ENCODE measurements at places on chromosomes 6 and 20.
A peak's percentile ranks its signal among the peaks of the same experiment; 100 is the strongest.

GRCh38 chr6:130841128-130841728 is 14.0 kb downstream of the SMLR1 start:
- no peak for DNase-seq

DNA sequence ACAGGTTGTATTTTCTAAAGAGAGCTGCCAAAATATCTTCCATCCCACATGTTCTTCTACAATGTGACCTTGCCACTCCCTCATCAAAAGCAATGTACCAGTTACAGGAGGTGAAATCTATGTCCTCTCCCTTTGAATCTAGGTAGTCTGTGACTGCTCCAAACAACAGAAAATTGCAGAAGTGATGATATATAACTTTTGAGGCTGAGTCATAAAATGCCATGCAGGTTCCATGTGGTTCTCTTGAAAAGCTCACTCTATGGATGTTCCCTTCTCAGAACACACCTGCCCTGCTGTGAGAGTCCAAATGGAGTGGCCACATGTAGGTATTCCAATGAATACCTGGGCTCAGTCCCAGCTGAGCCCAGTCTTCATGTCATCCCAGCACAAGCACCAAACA is 16.9 kb upstream of the PHIP start:
- no peak for DNase-seq

- no peak for DNase-seq
These were observed at the start of gene KCNQ2 for GRCh38 chr20:63471981-63472831. KCNQ2 (minus strand) TSS chr20:63472655; CDS start chr20:63472463, 192 bp downstream.

GRCh38 chr6:101477436-101477835 is 83.9 kb downstream of the GRIK2 start:
- DNase-seq: no peak

- peak; percentile 82 for DNase-seq
These were observed 40.8 kb downstream of the ZFAND3 start for GRCh38 chr6:37860226-37860839.

DNA sequence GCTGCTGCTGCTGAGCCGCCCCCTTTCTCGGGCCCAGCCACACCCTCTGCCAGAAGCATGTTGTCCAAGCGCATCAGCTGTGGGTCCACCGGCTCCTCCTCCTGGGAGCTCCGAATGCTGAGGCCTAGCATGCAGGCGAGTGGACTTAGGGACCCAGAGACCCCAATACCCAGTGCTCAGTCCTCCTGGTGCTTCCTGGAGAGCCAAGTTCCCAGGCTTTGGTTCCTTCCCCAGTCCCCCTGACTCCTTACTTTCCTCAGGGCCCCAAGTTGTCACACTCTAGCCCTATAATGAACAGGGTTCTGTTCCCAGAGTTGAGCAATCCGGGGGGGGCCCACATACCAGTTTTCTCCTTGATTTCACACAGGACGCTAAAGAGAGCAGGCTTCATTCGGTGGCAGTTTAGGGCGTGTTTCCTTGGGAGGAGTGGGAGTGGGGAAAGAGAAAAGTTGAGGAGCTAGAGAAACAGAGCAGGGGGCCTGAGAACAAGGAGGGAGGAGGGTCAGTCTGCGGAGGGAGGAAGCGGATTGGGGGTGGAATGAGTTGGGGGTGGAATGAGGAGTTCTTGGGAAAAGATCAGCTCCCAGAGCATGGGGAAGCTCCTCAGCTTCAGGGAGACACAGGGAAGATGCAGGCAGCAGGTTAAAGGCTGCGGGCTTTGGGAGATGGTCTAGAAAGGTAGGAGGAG is 1.5 kb downstream of the PBX2 start:
- DNase-seq: peak; percentile 72

DNA sequence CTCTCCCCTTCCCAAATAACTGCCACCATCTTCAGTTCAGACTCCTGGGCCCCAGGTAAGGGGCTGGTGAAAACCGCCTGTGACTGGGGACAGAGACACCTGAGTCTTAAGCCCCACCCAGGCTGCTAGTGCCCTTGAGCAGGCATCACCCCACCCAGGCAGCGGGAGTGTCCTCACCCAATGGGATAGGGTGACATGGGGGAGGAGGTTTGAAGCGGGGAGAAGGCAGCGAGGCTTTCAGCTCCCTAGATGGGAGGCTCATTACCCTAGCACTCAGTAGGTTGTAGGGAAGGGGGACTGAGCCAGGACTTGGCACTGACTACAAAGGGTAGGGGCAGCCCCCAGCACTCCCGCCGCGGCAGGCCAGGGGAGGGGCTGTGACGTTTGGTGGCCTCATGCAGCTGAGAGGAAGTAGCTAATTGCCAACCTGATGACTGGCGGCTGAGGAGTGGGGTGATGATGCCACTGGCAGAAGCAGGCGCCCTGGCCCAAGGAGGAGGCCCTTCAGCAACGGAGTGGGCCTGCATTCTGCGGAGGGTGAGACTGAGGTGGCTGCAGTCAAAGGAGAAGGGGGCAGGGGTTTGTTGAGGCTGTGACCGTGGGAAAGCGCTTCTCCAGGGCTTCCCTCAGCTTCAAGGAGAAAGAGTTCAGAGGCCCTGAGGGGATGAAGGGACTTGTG is 126.9 kb downstream of the MRPL14 start:
- DNase-seq: no peak

DNA sequence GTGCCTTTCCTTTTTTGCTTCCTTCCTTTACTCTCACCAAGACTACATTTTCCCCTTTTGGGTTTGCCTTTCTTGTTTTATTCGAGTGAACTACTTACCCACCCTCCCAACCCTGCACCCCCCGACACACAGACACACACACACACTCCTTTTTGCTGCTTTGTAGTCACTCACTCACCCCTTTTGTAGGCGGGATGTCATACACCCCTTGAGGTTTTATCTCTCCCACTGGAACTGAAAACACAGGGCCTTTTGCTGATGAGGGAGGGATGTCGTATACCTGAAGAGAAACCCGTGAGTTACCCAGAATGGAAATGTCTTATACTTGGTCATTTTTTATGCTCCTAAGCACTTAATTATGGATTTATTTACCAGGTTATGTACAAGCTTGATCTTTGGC is 40.3 kb downstream of the NEDD9 start:
- no peak for DNase-seq

- DNase-seq: peak; percentile 74
These were observed 771 bp downstream of the ARFRP1 start for GRCh38 chr20:63706852-63707557.

DNA sequence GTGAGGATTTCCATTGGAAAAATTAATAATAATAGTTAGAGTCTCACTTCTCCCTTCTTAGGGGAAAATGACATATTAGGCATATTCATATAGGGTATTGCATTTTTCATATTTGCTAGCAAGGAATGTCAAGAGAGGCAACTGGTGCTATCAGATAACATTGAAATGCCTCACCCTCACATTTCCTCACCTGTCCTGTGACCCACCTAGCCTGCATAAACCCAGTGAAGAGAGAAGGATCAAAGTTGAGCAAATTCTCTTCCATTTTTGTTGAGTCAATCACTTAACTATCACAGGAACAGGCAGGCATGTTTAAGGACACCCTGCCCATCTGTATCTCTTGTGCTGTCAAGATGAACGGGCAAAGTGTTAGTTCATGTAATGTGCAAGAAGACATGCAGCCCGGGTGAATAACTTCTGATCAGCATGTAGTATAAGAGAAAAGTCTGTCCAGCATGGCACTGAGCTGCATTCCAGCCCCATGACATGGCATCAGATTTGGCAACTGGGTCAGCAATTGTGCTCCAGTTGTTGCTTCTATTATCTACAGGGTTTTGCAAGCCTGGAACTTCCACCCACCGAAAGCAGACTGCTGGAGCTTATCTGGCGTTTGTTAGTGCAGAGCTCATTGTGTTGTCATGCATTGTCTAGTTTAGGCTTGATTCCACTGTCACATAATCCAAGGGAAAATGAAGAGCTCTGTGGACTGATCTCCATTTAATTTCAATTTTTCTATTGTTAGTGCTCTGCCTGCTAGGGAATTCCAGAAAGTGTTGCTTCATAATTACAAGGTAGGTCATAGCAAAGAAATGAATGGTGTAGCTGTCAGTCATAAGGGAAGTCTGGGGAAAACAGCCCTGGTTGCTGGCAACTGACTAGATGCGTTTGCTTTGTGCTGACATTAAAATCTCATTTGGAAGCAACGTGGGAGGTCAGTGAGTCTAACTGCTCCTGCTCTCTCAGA is 138.4 kb upstream of the TNFAIP3 start:
- DNase-seq: peak; percentile 90

- DNase-seq: no peak
These were observed 18.4 kb upstream of the RPN2 start for GRCh38 chr20:37160683-37161082.

DNA sequence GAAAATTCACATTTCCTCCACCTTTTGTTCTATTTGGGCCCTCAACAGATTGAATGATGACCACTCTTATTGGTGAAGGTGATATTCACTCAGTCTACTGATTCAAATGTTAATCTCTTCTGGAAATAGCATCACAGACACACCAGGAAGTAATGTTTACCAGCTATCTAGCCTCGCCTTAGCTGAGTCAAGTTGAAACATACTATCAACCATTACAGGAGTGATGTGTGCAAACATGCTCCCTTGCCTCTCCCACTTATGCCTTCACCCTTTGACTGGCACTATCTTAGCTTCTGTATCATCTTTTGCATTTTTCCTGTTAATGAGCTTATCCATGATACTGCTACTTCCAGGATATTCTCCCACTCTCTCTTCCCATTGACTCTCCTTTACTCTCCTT is 191.9 kb downstream of the CENPW start:
- DNase-seq: no peak

GRCh38 chr20:49589747-49590146 is 21.8 kb upstream of the PTGIS start:
- DNase-seq: no peak

- no peak for DNase-seq
These were observed 212.4 kb upstream of the LRFN2 start for GRCh38 chr6:40799296-40800140.

DNA sequence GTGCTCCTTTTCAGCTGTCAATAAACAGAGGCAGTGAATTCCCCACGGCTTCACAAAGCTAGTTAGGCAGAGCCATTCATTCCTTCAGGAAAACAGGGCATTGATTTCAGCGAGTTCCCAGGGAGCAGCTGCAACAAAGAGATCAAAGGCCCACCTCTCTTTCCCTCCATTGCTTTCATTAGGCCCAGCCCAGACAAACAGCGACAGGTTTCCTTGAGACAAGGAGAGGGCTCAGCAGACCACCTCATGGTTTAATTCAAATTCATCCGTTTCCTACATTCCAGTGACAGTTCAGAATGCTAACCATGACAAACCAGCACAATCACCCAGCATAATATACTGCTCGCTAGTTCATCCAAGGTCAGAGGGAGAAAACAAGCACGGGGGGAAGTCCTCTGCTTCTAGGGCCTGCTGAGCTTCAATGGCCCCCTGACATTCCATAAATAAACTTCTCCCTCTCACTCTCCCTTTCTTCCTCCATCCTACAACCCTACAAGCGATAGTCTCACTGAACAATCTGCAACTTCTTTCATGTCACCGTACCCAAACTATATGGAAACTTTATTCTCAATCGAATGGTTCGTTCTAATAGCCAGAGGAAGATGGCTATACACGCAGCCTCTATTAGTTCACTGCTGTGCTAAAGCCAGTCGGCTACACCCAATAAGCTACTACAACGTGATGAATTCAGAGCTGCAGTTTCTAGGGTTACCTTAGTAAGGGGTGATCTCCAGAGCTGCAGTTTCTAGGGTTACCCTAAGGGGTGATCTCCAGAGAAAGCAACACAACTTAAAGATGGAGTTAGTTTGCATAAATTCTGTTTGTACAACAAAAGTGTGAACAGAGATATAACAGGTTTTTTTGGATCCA is 34.7 kb downstream of the PLAGL1 start:
- no peak for DNase-seq

- no peak for DNase-seq
These were observed 10.6 kb upstream of the PROKR2 start for GRCh38 chr20:5327356-5327755.

GRCh38 chr6:153167061-153167891 is 36.2 kb upstream of the RGS17 start:
- DNase-seq: peak; percentile 78

DNA sequence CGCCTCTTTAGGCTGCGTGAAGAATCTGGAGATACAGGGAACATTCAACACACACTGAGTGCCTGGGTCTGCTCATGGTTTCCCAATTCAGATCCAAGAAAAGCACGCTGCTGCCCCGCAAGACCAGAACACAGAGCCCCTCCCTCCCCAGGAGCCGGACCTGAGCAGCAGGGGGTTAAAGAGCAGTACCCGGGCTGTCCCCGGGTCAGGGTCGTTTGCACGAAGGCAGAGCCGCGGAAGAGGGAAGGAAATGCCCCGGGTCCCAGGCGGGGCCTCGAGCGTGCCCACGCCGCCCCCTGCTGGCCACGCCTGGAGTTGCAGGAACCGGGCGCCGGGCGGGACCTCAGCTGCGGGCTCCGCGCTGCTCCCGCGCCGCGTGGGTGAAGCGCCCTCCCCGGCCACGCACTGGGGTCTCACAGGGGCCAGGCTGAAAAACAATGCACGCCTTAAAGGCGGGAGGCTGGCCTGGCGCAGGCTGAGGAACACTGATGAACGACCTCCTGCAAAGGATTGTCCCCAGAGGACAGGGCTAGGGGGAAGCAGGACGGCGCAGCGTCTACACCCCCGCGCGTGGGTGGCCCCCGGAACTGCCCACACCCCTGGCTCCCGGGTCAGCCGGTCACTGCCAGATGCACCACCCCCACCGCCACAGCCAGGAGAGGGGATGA is 48.9 kb downstream of the ANKRD60 start:
- DNase-seq: peak; percentile 72

GRCh38 chr6:149235130-149235561 is 82.4 kb upstream of the TAB2 start:
- DNase-seq: peak; percentile 31

DNA sequence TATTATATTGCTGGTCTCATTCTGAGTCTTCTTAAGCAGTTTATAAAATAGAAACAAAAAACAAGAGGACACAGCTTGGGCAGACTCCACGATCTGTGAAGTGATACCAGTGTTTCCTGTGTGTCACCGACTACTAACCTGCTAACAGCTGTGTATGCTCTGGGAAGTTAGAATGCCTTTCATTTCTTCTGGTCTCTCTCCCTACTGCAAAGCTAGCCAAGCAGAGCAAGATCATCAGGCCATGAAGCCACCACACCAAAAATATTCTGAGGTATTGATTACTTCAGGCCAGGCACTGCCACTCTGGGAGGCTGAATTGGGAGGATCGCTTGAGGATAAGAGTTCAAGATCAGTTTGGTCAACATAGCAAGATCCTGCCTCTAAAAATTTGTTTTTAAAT is 46.9 kb upstream of the SMIM29 start:
- no peak for DNase-seq

DNA sequence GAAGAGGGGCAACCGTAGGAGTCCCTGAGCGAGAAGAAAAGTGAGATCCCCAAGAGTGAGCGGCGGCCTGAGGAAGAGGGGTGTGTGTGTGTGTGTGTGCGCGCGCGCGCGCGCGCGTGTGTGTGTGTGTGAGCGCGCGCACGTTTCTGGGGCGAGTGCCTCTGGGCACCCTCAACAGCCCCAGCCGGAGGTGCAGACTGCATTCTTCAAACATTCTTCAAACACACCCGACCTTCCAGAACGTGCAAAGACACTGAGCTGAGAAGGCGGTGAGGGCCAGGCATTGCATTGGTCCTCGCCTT is 76.2 kb upstream of the FOXP4 start:
- DNase-seq: peak; percentile 30

Data from adipocyte (in vitro differentiated cells).